GF-D8 (cell line): ENCODE measurements at places on chromosomes 2 and 18.
A peak's percentile ranks its signal among the peaks of the same experiment; 100 is the strongest.

GRCh38 chr2:223057569-223057968 lies 5.6 kb downstream of the KCNE4 start:
- DNase-seq = no peak

- no peak for DNase-seq
These were observed 979.5 kb upstream of the CELF4 start for GRCh38 chr18:38545071-38545470.

- peak; percentile 66 for DNase-seq
These were observed at the start of gene KANSL3 for GRCh38 chr2:96638144-96639121. Gene KANSL3 (minus strand): TSS chr2:96638312. CDS start chr2:96637135, 1,177 bp downstream.

- no peak for DNase-seq
These were observed 46.2 kb downstream of the C2orf42 start for GRCh38 chr2:70144443-70145143.

GRCh38 chr2:26170795-26171194 lies 2.1 kb upstream of the GAREM2 start:
- DNase-seq = no peak

DNA sequence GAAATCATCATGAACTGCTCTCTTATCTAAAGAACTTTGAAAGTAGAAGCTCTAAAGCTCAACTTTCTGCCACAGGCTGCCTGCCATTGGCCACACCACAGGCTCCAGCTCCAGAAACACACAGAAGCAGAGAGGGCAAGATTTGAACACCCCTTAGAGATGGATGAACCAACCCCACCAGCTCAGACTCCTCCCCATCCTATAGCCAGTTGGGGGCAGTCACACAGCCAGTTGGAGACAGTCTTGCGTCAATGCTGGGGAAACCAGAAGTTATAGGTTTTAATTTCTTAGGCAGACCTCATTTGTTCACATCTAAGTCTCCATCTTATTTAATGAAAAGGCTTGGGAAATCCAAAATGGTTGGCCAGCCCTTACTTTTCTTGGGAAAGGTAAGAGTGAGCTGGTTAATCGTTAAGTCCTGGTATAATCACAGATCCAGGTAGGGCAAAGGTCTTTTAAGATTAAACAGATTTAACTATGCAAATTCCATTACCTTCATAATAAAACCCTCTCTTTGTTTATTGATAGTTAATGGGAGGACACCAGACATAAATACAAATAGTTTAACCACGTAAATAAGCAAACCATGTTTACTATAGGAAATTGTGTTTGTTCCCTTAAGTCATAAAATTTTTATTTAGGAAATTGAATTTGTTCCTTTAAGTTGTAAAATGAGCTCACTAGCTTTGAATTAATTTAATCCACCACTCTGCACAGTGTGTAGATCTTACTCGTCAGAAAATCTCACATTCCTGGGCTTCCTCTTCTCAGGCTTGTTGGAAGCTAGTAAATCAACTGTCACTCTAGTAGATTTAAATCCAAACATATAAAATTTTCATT lies 28.0 kb downstream of the MRO start:
- DNase-seq = no peak

DNA sequence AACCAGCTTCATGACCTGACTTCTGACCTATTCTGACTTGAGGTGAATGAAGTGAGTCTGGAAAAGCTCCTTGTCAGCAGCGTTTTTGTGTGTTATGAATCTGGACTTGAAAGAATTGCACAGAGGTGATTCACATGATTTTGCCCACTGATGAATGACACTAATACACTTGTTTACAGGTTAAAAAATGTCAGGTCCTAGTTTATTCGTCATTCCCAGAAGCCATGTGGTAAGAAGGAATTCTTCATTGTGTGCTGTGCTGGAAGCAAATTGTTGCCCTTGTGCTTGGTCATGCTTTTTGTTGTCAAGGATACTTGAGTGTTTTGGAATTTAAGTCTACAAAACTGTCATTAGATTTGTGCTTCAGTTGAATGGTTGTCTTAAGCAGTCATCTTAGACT lies 15.5 kb downstream of the SEC11C start:
- DNase-seq = no peak

DNA sequence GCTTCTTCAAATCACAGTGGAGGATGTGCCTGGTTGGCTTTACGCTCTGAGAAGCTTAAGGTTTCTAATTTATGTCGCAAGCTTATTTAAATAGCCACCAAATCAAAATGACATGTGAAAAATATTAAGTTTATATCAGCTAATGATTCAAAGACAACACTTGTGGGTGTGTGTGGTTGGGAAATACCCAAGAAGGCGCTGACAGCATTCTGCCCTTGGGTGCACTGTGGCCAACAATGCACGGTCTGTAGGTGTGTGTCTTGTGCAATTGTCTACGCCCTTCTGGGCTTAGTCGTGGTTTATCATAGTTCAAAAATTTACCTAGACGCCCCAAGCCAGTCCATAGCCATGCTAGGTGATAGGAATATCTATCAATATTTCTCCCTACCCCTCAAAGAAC lies 60.9 kb downstream of the KCTD1 start:
- DNase-seq = no peak

DNA sequence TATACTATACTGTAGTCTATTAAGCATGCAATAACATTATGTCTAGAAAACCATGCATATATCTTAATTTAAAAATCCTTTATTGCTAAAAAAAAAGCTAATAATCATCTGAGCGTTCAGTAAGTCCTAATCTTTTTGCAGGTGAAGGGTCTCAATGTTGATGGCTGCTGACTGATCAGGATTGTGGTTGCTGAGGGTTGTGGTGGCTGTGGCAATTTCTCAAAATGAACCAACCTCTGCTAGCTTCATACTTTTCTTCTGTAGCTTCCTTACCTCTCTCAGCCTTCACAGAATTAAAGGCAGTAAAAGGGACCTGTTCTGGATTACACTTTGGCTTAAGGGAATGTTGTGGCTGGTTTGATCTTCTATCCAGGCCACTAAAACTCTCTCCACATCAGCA lies 235.8 kb downstream of the NBAS start:
- peak; percentile 40 for DNase-seq

DNA sequence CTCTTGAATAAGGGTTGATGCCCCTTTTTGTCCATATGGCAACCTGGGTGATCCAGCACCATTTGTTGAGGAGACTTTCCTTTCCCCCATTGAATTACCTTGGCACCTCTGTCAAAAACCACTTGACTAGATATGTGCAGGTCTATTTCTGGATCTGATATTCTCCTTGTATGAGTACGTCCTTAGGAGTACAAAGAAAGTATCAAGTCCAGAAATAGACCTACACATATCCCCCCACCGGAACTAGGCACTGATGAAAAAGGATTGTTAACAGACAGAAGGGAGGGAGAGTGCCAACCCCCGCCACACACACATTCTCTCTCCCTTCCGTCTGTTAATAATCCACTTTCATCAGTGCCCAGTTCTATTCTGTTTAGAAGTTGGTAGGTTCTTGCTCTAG lies 225.0 kb downstream of the TMEM163 start:
- DNase-seq = no peak

GRCh38 chr2:40279001-40279400 lies 172.9 kb downstream of the SLC8A1 start:
- DNase-seq = no peak

GRCh38 chr2:190410166-190410565 lies 2.0 kb downstream of the MFSD6 start:
- peak; percentile 34 for DNase-seq

DNA sequence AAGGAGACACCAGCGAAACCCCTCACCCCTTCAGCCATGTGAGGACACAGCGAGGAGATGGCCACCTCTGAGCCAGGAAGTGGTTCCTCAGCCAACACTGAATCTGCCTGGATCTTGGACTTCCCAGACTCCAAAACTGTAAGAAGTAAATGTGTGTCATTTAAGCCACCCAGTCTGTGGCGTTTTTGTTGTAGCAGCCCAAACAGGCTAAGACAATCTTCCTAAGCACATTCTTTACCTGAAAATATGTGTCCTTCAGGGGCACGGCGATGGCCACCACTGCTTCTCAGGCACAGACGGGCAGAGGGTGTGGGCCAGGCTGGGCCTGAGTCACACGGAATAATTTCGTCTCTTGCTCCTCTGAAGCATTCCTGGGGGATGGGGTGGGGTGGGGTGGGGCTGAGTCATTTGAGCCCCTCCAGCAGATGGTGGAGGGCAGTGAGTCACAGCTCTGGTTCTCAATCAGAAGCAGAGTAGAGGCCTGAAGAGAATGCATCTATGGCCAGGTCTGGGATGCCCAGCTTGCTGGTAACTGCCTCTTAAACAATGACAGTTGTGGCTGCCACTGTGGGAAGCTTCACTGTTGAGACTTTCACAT lies 142.4 kb downstream of the CAPN13 start:
- no peak for DNase-seq

DNA sequence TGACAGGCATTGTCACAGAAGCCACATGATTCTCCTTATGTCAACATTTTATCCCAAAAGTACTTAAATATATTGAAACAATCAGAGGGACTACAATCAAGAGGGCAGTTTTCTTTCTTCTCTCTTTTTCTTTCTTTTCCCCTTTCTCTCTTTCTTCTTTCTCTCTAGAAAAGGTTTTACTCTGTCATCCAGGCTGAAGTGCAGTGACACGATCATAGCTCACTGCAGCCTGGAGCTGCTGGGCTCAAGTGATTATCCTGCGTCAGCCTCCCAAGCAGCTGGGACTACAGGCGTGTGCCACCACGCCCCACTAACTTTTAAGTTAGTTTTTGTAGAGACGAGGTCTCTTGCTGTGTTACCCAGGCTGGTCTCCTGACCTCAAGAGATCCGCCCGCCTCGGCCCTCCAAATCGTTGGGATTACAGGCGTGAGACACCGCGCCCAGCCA lies 1.0 kb upstream of the PRKD3 start:
- no peak for DNase-seq

DNA sequence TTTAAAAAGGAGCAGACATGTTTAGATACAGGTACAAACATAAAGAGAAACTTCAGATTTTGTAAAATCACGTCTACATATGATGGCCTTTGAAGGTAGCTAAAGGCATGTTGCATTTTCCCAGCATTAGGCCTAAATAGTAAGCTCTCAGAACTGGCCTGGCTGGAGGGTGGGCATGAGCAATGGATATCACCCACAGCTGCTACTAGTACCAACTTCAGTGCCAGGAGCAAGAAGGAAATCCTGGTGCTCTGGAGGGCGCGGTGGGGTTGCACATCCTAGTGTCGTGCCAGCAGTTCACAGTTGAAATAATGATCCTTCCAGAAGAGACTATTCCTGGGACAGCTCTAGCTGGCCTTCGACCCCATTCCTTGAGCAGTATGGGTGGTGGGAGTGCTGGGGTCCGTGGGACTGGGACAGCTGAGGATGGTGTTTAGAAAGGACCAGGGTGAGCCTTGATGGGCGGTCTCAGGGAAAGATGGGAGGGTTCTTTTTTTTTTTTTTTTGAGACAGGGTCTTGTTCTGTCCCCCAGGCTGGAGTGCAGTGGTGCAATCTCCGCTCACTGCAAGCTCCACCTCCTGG lies 4.9 kb downstream of the DES start:
- DNase-seq = no peak
